ENCODE measurements at places on chromosomes 5 and 9.

- no peak for DNase-seq
Observed at GRCh38 chr5:156149213-156149612, 177.8 kb upstream of the SGCD start.

DNA sequence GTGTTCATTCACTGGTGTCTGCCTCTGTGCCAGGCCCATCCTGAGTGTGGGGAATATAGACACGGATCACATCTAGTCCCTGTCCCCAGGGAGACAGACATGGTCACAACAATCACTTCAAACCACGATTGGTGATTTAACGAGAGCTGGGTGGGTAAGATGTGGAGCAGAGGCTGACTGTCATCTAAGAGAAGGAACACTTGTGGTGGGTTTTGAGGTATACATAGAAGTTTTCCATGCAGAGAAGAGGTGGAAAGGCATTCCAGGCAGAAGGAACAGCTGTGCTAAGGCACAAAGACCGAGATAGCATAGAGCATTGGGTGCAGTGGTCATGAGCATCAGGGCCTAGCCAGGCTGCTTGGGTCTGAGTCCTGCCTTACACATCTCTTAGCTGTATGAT is 22.7 kb upstream of the WDR38 start:
- DNase-seq, result no peak

GRCh38 chr5:142245786-142246185 is 79.0 kb downstream of the SPRY4 start:
- DNase-seq, result no peak

DNA sequence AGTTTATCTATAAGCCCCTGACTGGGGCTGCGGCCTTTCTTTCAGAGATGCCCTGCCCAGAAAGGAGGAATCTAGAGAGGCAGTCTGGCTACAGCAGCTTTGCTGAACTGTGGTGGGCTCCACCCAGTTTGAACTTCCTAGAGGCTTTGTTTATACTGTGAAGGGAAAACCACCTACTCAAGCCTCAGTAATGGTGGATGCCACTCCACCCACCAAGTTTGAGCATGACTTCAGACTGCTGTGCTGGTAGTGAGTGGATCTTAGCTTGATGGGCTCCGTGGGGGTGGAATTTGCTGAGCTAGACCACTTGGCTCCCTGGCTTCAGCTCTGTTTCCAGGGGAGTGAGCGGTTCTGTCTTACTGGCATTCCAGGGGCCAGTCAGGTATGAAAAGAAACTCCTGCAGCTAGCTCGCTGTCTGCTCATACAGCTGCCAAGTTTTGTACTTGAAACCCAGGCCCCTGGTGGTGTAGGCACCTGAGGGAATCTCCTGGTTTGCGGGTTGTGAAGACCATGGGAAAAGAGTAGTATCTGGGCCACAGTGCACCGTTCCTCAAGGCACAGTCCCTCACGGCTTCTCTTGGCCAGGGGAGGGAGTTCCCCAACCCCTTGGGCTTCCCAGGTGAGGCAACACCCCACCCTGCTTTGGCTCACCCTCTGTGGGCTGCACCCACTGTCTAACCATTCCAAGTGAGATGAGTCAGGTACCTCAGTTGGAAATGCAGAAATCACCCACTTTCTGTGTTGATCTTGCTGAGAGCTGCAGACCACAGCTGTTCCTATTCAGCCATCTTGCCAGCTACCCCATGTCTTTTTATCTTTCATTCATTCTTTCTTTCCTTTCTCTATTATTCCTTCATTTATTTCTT is 211.8 kb upstream of the C9orf72 start:
- no peak for DNase-seq

DNA sequence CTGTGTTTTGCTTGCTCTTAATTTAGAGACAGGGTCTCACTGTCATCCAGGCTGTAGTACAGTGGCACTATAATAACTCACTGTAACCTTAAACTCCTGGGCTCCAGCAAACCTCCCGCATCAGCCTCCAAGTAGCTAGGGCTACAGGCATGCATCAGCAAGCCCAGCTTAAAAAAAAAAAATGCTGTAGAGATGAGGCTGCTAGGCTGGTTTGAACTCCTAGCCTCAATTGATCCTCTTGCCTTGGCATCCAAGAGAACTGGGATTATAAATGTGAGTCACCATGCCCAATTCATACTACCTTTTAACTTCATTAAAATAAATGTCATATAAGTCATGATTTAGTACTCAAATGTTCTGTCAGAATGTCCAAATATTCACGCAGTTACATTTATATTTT is 2195.7 kb upstream of the C9orf72 start:
- no peak for DNase-seq

- DNase-seq, result no peak
Observed at GRCh38 chr5:143559586-143560109, 156.2 kb upstream of the NR3C1 start.

DNA sequence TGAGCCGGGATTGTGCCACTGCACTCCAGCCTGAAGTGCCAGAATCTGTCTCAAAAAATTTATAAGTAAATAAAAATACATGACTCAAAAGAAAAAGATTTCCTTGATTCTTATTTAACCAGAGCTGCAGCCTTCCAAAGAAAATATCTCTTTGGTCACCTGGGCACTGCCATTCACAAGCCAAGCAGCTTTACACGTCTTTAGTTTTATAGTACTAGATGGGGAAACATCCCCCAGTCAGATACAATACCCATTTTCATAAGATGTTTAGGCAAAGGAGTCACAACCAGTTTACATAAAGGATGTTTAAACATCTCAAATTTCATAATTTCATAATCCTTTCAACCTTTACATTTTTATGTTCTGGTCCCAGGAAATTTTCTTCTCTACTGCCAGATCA is 13.7 kb upstream of the OXCT1 start:
- no peak for DNase-seq

DNA sequence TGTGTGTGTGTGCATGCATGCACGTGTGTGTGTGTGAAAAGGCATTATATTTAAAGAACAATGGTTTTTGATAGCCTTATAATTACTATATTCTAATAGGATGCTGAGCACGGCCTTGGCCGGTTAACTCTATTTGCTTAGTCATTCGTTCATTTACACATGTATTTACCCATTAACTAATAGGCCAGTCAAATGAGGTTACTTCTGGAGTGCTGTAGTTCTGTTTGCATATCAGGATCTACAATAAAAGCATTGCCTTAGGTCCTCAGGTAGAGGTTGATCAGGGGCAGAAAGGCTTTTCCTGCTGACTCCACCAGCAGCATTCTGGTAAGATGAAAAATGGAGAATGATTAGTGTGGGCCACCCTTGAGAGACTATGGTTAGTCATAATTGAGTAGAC is 219.0 kb downstream of the COMMD10 start:
- no peak for DNase-seq

DNA sequence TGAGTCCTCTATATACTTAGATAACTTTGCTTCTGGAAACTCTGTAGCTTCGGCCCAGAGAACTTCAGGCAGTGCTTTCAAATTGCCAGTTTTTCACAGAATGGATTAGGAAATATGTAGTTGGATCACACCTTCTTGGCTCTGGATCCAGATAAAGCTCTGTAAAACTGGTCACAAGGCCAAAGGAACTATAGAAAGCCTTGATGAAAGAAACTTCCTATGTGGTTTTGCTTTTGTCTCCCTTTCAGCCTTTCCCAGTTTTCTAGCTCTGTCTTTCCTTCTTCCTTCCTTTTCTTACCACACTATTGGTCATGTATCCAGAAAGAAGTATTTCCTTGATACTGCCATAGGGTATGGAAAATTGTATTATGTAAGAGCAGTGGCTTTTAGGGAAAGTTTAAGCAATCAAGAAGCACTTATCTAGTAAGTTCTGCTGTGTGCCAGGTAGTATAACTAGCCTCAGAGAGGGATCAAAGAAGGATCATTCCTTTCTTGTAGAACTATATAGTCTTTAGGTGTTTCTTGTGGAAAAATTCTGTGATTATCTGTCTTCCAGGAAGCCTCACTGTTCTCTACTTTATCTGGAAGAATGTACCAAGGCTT is 6.3 kb downstream of the GPR21 start:
- DNase-seq, result no peak

DNA sequence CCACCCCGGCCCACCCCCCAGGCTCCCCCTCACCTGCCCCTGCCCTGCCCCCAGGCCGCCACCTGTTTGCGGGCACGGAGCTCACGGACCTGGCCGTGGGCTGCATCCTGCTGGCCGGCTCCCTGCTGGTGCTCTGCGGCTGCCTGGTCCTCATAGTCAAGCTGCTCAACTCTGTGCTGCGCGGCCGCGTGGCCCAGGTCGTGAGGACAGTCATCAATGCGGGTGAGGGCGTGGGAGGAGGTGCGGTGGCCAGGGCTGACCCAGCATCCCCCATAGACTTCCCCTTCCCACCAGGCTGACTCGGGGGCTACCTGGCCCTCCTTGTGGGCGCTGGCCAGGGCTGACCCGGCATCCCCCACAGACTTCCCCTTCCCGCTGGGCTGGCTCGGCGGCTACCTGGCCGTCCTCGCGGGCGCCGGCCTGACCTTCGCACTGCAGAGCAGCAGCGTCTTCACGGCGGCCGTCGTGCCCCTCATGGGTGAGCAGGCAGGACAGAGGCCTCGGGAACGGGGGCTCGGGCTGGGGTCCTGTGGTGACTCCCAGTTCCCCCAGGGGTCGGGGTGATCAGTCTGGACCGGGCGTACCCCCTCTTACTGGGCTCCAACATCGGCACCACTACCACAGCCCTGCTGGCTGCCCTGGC is 3.5 kb downstream of the SLC34A3 start:
- no peak for DNase-seq

DNA sequence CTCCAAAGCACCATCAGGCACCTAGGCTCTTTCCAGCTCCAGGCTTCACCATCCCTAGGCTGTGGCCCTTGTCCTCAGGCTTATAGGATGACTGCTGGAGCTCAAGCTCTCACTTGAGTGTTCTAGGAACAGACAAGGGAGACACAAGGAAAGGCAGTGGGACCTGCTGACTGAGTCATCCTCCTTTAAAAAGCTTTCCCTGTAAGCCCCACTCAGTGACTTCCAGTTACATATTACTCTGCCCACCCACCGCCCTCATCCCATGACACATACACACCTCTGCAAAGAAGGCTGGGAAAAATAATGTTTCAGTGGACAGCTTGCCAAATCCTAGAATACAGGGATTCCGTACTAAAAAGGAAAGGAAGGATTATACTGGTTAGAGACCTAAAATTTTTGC is 154.2 kb upstream of the ZNF366 start:
- no peak for DNase-seq

- no peak for DNase-seq
Observed at GRCh38 chr5:67886761-67887160, 328.8 kb upstream of the PIK3R1 start.

DNA sequence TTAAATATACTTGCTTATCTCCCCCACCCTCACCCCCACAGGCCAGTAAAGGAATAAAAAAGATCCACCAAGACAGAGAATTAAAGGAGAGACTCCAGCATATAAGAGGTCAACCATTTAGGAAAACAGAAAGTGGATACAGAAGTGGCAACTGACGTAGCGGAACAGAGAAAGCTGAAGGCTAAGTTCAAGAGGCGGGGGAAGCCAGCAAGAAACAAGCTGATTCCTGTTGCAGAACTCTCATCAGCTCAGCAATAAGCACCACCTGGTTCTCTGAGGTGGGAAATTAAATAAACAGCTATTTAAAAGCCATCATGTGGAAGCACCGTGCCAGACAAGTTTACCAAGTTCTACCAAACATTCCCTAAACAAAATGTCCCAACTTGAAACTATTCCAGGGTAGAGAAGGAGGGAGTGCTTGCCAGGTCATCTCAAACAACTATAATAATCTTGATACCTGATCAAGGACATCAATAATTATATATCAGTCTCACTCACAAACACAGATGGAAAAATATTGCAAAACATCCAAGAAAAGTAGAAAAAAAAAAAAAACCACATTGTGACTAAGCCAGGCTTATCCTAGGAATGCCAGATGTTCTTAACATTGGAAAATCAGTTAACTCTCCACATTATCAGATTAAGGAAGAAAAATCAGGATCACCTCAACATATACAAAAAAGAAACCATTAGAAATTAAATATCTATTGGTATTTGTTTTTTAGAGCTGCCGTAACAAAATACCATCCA is 7.3 kb upstream of the ARL15 start:
- no peak for DNase-seq

- no peak for DNase-seq
Observed at GRCh38 chr9:17013010-17013409, 121.8 kb upstream of the CNTLN start.

- DNase-seq, result no peak
Observed at GRCh38 chr5:157358871-157359270, 92.9 kb downstream of the CYFIP2 start.

DNA sequence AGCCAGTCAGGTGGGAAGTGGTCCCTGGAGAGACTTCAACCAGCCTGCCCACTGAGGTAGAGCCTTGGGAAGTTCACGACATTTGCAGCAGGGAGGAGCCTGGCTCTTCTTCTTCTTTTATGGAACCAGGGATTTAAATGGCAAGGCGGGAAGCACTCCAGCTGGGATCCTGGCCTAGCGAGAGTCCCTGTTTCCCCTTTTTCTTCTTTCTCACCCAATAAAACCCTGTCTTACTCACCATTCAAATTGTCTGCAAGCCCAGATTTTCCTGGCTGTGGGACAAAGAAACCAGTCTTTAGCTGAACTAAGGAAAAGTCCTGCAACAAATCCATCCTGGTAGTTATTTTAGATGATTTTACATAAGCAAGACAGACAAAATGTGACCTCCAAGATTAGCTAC is 503.7 kb downstream of the CDH10 start:
- DNase-seq, result no peak

GRCh38 chr9:135045928-135046738 is 41.3 kb upstream of the OLFM1 start:
- DNase-seq, result no peak

GRCh38 chr9:105975886-105976645 is 281.7 kb downstream of the TMEM38B start:
- no peak for DNase-seq

DNA sequence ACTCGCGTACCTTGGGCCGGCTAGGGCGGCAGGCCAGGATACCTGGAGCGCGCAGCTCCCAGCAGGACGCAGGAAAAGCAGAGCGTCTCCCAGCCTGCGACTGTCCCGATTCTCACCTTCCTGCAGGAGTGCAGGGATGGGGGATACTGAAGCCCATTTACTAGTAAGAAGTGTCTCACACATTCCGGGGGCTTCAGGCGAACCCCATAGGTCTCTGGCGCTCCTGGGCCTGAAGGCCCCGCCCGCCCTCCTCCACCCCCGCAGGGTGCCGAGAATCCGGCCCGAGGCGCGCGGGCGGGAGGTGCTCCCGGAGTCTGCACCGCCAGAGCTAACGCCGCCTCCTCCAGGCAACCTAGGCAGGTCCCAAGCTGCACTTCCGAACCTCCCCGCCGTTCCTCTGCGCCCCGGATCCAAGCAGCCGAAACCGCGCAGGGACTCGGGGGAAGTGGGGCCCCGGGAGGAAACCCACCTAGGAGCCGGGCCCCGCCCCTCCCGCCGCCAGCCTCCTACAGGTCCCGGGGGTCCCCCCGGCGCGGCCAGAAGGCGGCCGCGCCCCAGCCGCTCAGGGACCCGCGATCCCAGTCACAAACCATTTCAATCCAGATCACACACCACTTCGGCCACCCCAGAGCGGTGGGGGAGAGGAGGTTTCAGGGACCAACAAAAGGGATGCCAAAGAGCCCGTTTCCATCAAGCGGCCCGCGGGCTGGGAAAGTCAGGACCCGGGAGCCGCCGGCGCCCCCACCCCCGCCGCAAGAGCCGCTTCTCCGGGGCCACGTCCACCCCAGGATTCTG is 1.2 kb downstream of the ROR2 start:
- DNase-seq, result peak; percentile 64

Data from GM13976 (cell line).